Naive thymus-derived CD8-positive, alpha-beta T cell (primary cell): ENCODE measurements at places on chromosomes 7 and 10. TPM values are rescaled to one million over a fixed set of nuclear protein-coding genes. Genes with fewer than 3 reads are reported as not detected.

The CPA4 gene
- not detected for total RNA-seq

DNA sequence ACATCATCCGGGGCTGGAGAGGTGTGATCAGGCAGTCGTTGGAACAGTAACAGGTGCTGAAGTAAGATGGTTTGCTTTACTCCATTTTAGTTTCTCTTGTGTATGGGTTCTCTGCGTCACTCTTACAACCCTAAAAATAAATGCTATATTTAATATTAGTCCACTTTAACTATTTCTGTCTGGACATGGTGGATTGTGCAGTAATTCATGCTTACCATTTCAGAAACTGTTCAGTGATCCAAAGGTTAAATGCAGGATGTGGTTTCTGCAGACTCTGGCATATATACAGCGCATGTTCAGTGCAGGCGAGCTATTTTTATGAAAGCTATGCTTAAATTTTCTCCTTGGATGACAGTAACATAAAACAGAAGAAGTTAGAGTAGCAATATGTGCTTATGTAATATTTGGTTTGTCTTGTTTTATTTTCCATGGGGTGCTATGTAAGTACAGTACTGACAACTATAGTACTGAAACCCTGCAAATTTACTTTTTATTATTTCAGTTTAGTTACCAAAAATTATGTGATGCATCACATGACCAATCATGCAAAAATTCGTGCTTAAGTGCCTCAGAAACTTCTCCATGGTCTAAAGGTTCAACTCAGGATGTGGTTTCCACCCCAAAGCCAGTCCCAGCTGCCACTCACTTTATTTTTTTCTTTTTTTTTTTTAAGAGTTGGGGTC is 46.6 kb upstream of the GRID1 start:
- peak overlapping the region; percentile 76 for H3K27ac ChIP-seq
- H3K27me3 ChIP-seq: no peaks in the 10 kb centered on the region

DNA sequence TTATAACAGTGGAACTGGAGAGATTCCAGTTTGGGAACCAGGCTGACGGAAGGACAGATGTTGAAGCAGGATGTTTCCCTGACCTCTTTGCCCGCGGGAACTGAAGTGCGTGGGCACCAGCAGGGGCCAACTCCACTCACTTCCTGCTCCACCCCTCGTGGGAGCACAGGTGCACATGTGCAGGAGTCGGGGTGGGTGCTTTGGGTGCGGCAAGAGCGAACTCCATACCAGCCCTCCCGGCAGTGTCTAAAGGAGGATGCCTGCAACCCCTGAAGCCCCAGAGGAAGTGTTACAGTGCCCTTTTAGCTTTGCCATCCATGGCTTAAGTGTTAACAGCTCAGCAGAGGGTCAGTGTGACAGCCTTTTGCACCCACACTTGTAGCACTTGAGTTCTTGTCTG is 27.4 kb upstream of the UBE3C start:
- no peak overlapping the region for H3K4me3 ChIP-seq
- peaks cover 15% of the 10 kb centered on the region for H3K27me3 ChIP-seq
- no peaks in the 10 kb centered on the region for H3K4me1 ChIP-seq
- DNase-seq: no peak
- H3K36me3 ChIP-seq: peaks cover 5% of the 10 kb centered on the region

DNA sequence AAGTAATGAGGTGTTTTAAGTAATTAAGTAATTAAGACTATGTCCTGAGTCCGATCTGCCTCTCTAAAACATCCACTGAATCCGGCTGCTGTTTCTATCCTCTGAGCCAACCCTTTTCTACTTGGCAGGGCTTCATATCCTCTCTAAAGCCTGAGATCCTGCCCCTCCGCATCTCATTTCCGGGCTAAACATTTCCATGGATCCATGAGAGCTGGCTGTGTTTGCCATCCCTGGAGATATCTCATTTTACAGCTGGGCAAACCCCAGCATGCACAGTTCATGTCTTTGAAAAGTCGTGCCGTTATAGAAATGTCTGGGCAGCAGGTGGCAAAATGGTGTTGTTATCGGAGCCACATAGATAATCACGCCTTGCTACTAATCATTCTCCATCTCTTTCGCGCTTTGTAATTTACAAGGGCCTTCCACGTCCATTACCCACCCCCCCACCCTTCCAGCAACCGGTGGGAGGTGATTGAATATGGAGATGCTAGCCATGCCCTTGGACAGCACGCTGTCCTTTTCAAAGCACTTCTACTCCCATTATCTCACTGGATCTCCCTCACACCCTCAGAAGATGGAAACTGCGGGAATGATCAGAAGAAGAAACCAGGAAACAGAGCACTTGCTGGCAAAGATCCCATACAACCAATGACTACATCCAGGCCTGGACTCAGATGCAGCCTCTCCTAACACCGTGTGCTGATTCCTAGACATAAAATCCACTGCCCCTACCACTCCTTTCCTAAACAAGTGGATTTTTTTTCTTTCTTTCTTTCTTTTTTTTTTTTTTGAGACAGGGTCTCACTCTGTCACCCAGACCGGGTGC is 1189.2 kb downstream of the TYW1 start:
- no peak overlapping the region for H3K4me3 ChIP-seq
- peaks cover 6% of the 10 kb centered on the region for H3K36me3 ChIP-seq

GRCh38 chr7:124033095-124033806 is 384 bp upstream of the TMEM229A start:
- no peak for DNase-seq
- H3K4me3 ChIP-seq: peak overlapping the region; percentile 35
- peaks cover 3% of the 10 kb centered on the region for H3K36me3 ChIP-seq
- H3K27ac ChIP-seq: no peak overlapping the region
- H3K27me3 ChIP-seq: peaks cover 66% of the 10 kb centered on the region

GRCh38 chr10:13959443-13960359 is 371.0 kb downstream of the FRMD4A start:
- H3K4me1 ChIP-seq: peaks cover 15% of the 10 kb centered on the region
- H3K4me3 ChIP-seq: no peak overlapping the region
- H3K27ac ChIP-seq: no peak overlapping the region

DNA sequence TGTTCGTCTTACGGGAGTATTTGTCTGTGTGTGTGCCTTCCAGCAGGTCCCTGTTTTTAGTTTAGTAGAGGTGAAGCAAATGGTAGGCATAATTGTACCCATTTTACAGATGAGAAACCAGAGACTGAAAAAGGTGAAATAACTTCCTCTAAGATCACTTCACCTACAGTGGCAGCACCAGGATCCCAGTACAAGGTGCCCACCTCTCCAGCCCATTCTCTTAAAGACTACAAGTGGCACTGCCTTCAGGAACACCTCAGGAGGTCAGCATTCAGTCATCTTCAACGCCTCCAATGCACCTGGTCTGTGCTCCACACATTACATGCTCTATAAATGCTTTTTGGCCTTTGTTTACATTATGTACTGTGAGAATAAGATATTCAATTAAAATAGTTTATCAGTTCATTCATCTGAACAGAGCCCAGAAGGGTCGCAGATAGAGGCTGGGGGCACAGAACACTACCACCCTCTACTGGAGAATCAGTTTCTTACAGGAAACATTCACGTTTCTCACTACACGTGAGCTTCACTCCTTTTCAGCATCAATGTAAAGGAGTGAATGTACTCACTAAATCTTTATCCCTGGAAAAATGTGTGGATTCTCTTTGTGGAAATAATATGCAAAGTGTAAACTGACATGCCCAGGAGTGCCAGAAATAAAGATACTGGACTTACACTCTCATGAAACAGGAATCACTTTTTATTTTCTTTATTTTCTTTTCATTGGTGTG is 45.5 kb upstream of the ABLIM1 start:
- peaks cover 2% of the 10 kb centered on the region for H3K36me3 ChIP-seq
- no peak for DNase-seq
- H3K27me3 ChIP-seq: peaks cover 4% of the 10 kb centered on the region
- no peak overlapping the region for H3K4me3 ChIP-seq
- peak overlapping the region; percentile 51 for H3K27ac ChIP-seq
- H3K4me1 ChIP-seq: no peaks in the 10 kb centered on the region

The LRMDA gene
- not detected for total RNA-seq

- H3K4me3 ChIP-seq: peak overlapping the region; percentile 21
- DNase-seq: no peak
- H3K27ac ChIP-seq: peak overlapping the region; percentile 73
- no peaks in the 10 kb centered on the region for H3K27me3 ChIP-seq
Measured at GRCh38 chr7:99112097-99112496, 31.8 kb downstream of the SMURF1 start.

DNA sequence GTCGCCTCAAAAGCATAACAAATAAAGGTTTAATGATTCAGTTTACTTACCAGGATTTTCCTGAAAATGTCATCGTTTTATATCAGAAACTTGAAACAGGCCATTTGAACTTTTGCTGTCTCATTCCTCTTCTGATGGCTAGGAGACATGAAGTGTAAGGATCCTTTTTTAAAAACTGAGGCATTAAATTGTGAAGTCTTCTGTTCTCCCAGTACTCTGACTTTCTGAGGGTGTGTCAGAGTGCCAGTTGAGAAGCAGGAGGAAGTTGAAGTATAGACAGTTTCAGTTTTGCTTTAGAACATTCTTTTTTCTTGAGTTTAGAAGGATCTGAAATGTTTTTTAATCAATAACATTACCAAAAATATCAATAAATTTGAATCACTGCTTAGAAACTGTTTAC is at the start of gene SAMD9L:
SAMD9L (minus strand) TSS at position 242 of the 400 bp plus-strand sequence. CDS start 12,414 bp downstream, outside the sequence.
- H3K27ac ChIP-seq: peak within 1 kb of the TSS; percentile 74
- H3K27me3 ChIP-seq: no peaks in the 10 kb centered on the region
- peaks cover 19% of the 10 kb centered on the region for H3K4me1 ChIP-seq
- H3K4me3 ChIP-seq: peak within 1 kb of the TSS; percentile 84
- DNase-seq: peak; percentile 23

The LIPK gene
- total RNA-seq: not detected

The EPHA1 gene
- total RNA-seq: 44.9 TPM

The KAZALD1 gene
- total RNA-seq: not detected

- no peaks in the 10 kb centered on the region for H3K36me3 ChIP-seq
- DNase-seq: no peak
- H3K27ac ChIP-seq: no peak overlapping the region
- no peak overlapping the region for H3K4me3 ChIP-seq
Measured at GRCh38 chr7:111681242-111681641, 119.0 kb upstream of the IMMP2L start.
